Dorsolateral prefrontal cortex (tissue), 122 donors: ENCODE measurements at places on chromosomes 7 and 10. TPM values are rescaled to one million over a fixed set of nuclear protein-coding genes. Genes with fewer than 3 reads are reported as not detected.

The CPED1 gene
- 3.7 TPM for total RNA-seq

The ELMO1 gene
- total RNA-seq, result 380 TPM

The HMX3 gene
- total RNA-seq, result not detected

The SFRP4 gene
- 1.2 TPM for total RNA-seq

The CFAP70 gene
- total RNA-seq, result 10.6 TPM

The INSYN2A gene
- 3.9 TPM for total RNA-seq

The EIF5AL1 gene
- total RNA-seq, result not detected

The ALOX5 gene
- 7.8 TPM for total RNA-seq

The VIPR2 gene
- 3.9 TPM for total RNA-seq

The PIK3CG gene
- 2.5 TPM for total RNA-seq

The FAM25A gene
- not detected for total RNA-seq

The ACSM6 gene
- not detected for total RNA-seq

The ACTA2 gene
- total RNA-seq, result 13.0 TPM

The CALY gene
- total RNA-seq, result 201 TPM

The NPY gene
- 33.9 TPM for total RNA-seq

The ZNF365 gene
- 119 TPM for total RNA-seq

The TMEM196 gene
- total RNA-seq, result 14.3 TPM

The ZNRF2 gene
- total RNA-seq, result 15.1 TPM
